ENCODE measurements at places on chromosomes 7 and 10. TPM values are rescaled to one million over a fixed set of nuclear protein-coding genes. Genes with fewer than 3 reads are reported as not detected.

RARRES2 gene
- polyA plus RNA-seq, result not detected

DDC gene
- polyA plus RNA-seq, result not detected

DNA sequence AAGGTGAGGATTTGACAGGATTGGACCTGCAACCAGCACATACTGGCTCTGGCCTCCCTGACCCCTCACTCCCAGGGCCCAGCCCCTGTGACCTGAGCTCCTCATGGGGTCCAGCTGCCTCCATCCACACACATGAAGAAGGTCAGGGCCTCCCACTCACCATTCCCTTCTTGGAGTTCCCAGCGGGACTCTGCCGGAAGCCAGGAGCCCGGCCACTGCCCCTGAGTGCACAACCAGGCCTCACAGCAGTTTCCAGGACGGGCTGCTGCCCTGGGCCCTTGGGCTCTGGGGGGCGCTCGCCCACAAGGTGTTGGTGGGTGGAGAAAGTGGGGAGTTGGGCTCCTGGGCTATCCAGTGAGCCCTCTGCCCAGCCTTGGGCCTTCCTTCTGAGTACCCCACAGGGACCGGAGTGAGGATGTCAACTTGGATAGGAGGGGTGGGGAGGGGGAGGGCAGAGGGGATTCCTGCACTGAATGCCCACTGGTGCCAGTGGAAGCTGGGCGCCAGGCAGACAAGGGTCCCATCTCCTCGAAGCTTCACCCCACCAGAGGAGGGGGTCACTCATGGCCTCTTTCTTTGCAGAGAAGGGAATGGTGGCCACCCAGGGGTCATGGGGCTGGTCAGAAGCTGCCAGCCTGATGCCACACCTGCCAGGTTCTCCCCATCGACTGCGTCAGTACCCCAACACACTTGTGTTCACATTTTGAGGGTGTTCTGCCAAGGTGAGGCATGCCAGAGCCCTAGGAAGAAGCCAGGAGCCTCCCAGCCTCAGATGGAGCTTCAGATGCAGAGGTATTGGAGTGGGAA lies 115.3 kb downstream of the PTPN20 start:
- no peak overlapping the region for H3K4me3 ChIP-seq
- no peaks in the 10 kb centered on the region for H3K36me3 ChIP-seq
- H3K4me1 ChIP-seq, result no peaks in the 10 kb centered on the region
- no peak for DNase-seq

FRAT1 gene
- 0.50 TPM for polyA plus RNA-seq

- no peaks in the 10 kb centered on the region for H3K36me3 ChIP-seq
- peaks cover 8% of the 10 kb centered on the region for H3K4me1 ChIP-seq
- H3K27ac ChIP-seq, result no peak overlapping the region
- DNase-seq, result no peak
- H3K27me3 ChIP-seq, result no peaks in the 10 kb centered on the region
- H3K4me3 ChIP-seq, result no peak overlapping the region
Measured at GRCh38 chr7:131038153-131038552, 289.5 kb upstream of the MKLN1 start.

GRCh38 chr7:142582351-142582750 lies 166.9 kb upstream of the PRSS1 start:
- no peaks in the 10 kb centered on the region for H3K27me3 ChIP-seq
- DNase-seq, result no peak
- peaks cover 26% of the 10 kb centered on the region for H3K4me1 ChIP-seq
- H3K36me3 ChIP-seq, result no peaks in the 10 kb centered on the region

DNA sequence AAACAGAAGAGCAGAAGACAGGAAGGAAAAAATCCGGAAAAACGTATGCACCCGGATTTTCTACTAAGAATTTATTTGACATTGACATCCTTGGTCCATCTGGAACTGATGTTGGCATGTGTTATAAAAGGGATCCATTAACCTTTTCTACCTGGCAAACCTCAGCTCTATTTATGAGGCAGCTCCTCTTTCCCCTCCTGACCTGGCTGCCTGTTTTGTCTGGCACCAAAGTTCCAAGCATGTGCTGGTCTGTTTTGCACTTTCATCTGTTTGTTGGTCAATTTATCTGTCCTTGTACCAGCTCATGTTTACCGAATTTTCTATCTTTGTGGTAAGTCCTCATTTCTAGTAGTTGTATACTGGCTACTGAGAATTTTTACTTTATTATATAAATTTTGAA lies 258.0 kb downstream of the TNS3 start:
- no peaks in the 10 kb centered on the region for H3K27me3 ChIP-seq
- H3K4me3 ChIP-seq, result no peak overlapping the region
- no peak overlapping the region for H3K27ac ChIP-seq
- DNase-seq, result no peak
- peaks cover 30% of the 10 kb centered on the region for H3K4me1 ChIP-seq

DNA sequence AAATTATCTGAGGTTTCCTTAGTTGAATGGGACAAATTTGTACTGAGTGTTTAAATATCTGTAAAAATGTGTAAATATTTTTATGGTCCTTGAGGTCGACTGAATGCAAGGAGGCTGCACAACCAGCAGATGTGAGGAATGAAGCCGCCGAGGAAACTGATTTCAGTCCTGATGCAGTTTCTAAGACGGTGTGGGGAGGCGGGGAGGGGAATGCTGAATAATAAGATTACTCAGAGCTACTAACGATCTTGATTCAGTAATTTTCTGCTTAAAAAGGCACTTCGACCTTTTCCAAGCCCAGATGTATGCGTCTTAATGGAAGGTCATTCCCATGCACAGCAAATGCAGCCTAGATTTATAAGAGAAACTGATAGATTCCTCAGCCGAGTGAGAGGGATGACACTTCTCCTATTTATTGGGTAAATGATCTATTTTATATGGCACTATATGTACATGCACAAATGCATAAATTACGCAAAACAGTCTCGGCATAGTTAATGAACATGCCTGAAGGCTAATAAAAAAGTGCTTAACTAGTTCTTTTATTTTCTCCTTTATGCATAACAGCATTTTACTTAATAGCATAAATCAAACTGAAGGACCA lies 167.6 kb upstream of the PITRM1 start:
- H3K4me3 ChIP-seq, result no peak overlapping the region
- no peaks in the 10 kb centered on the region for H3K36me3 ChIP-seq
- H3K4me1 ChIP-seq, result no peaks in the 10 kb centered on the region
- no peak for DNase-seq
- H3K27ac ChIP-seq, result no peak overlapping the region
- peaks cover 3% of the 10 kb centered on the region for H3K27me3 ChIP-seq

NKX1-2 gene
- polyA plus RNA-seq, result 0.89 TPM

GRCh38 chr7:48083114-48083830 lies 5.8 kb upstream of the UPP1 start:
- DNase-seq, result no peak
- H3K27me3 ChIP-seq, result no peaks in the 10 kb centered on the region
- H3K27ac ChIP-seq, result peak overlapping the region; percentile 91
- peaks cover 70% of the 10 kb centered on the region for H3K4me1 ChIP-seq
- no peaks in the 10 kb centered on the region for H3K36me3 ChIP-seq

ZNF239 gene
- 1.1 TPM for polyA plus RNA-seq

DNA sequence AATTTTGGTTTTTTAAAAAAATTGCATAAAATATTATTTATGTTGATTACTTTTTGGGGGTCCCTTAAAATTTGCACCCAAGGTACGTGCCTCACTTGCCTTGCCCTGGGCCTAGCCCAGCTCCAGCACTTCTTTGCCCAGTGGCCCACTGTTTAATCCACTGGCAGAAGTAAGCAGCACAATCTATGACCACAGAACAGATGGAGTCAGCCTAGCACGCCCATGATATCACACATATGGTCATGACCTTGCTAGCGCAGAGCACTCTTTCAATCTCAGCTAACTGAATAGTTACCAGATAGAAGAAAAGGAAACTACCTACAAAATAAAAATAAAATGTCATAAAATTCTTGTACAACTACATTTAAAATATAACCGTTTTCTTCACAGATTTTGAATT lies 5.6 kb downstream of the OGA start:
- H3K36me3 ChIP-seq, result peaks cover 16% of the 10 kb centered on the region
- H3K4me1 ChIP-seq, result peaks cover 14% of the 10 kb centered on the region
- H3K27me3 ChIP-seq, result no peaks in the 10 kb centered on the region
- H3K4me3 ChIP-seq, result no peak overlapping the region

PRRT4 gene
- polyA plus RNA-seq, result 0.12 TPM

FANK1 gene
- 7.3 TPM for polyA plus RNA-seq

- H3K4me3 ChIP-seq, result no peak overlapping the region
- no peak overlapping the region for H3K27ac ChIP-seq
- DNase-seq, result no peak
- H3K27me3 ChIP-seq, result no peaks in the 10 kb centered on the region
- H3K36me3 ChIP-seq, result peaks cover 26% of the 10 kb centered on the region
- H3K4me1 ChIP-seq, result peaks cover 7% of the 10 kb centered on the region
Measured at GRCh38 chr10:133370030-133370786, 2.9 kb downstream of the ECHS1 start.

SEPTIN14 gene
- not detected for polyA plus RNA-seq

DNA sequence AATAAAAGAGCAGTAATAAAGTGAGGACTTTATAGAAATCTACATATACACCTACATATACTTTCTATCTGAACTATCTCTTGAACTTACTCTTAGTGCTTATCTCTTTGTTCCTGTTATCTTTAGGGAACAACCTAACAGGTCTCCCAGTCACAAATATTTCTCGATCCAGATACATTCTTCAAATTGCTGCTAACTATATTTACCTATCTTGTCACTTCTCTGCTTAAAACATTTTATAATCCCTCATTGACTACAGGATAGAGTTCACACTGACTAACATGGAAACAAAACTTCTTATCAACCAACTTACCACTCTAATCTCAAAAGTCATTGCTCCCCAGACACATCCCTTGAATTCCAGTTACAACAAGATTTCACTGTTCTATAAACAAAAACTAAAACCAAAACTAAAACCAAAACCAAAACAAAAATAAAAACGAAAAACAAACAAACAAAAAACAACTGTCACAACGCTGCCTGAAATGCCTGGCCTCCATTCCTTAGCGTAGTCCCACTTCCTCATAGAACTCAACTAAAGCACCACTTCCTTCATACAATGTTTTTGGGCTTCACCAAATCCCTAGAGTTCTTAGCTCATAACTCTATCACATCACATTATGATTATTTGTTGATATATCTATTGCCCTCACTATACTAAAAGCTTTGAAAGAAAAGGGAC lies 134.7 kb downstream of the SEMA3D start:
- no peak overlapping the region for H3K4me3 ChIP-seq
- H3K27ac ChIP-seq, result no peak overlapping the region
- peaks cover 15% of the 10 kb centered on the region for H3K4me1 ChIP-seq
- H3K36me3 ChIP-seq, result no peaks in the 10 kb centered on the region

- peaks cover 10% of the 10 kb centered on the region for H3K4me1 ChIP-seq
- no peak overlapping the region for H3K27ac ChIP-seq
- no peak for DNase-seq
- H3K36me3 ChIP-seq, result no peaks in the 10 kb centered on the region
- peaks cover 4% of the 10 kb centered on the region for H3K27me3 ChIP-seq
- H3K4me3 ChIP-seq, result peak overlapping the region; percentile 82
Measured at GRCh38 chr10:47383261-47384147, 589 bp downstream of the ZNF488 start.

GRCh38 chr10:59098831-59099452 lies 77.5 kb upstream of the PHYHIPL start:
- no peak for DNase-seq
- no peak overlapping the region for H3K4me3 ChIP-seq
- H3K4me1 ChIP-seq, result no peaks in the 10 kb centered on the region
- H3K27me3 ChIP-seq, result no peaks in the 10 kb centered on the region

DNA sequence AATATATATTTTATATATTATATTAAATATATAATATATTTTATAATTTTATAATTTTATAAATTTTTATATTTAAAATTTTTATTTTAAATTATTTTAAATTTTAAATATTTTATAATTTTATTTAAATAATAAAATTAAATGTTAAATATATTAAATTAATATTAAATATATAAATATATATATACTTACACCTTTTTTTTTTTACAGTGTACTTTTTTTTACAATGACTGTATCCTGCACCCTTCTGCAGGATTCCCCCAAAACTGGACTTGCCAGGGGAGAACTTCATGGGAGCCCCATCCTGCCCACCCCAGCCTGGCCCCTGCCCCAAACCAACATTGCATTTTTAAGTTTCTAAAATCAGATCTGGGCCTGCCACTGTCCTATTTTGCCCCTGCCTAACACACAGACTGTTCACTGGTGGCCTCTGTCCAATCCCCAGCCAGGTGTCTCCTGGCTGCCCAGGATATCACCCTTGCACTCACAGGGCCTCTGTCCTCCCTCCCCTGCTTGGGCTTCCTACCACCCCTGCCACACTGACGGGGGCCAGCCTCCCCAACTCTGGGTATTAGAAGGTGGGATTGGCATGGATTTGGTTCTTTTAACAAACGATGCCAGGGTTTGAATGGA lies 138.0 kb downstream of the ADCY1 start:
- H3K36me3 ChIP-seq, result no peaks in the 10 kb centered on the region
- no peaks in the 10 kb centered on the region for H3K4me1 ChIP-seq
- DNase-seq, result no peak
- H3K4me3 ChIP-seq, result no peak overlapping the region
- no peak overlapping the region for H3K27ac ChIP-seq
- H3K27me3 ChIP-seq, result peaks cover 17% of the 10 kb centered on the region

GRCh38 chr10:8962249-8962648 lies 907.8 kb downstream of the GATA3 start:
- H3K27me3 ChIP-seq, result no peaks in the 10 kb centered on the region
- H3K36me3 ChIP-seq, result no peaks in the 10 kb centered on the region
- DNase-seq, result no peak
- H3K4me3 ChIP-seq, result no peak overlapping the region

Data from keratinocyte (primary cell).